Right lung (tissue), 10 donors: ENCODE measurements at places on chromosomes 11 and 22. TPM values are rescaled to one million over a fixed set of nuclear protein-coding genes. Genes with fewer than 3 reads are reported as not detected.

The KLHDC7B gene
- 0.05 TPM for polyA plus RNA-seq

The LRRC74B gene
- polyA plus RNA-seq = 2.4 TPM

DNA sequence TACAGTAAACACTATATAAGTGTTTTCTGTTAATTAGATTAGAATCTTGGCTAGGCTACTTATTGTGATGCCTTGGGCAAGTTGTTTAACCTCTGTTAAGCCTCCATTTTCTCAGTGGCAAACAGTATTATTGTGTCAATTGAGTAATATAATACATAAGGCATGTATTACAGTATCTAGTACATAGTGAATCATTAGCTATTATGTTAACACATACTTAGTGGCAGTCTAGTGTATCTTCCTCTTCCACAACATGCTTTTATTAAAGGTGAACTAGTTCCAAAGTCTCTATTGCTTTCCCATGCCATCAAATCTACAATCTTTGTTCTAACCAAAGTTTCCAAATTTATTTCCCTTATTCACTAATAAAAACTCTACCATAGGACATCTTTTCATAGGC lies 200.9 kb downstream of the SOX6 start:
- no peak for DNase-seq

GRCh38 chr11:134398644-134399292 lies 13.3 kb downstream of the B3GAT1 start:
- no peak for DNase-seq

DNA sequence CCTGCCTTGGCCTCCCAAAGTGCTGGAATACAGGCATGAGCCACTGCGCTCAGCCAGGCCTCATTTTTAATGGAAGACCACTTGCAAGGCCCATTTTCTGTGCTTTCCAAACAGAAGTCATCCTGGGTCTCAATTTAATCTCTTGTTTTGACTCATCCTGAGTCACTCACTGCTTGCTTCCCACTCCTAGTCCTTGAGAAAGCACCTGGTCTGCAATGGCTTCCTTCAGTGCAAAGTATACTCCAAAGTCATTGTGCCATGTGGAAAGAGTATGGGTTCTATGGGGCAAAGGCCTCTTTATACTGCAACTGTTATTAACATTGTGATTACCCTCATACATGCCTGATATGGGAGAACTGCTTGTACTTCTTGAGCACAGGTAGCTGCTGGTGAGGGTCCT lies 18.3 kb upstream of the SLC5A1 start:
- DNase-seq = no peak

- DNase-seq = no peak
These were observed 32.0 kb upstream of the CCDC134 start for GRCh38 chr22:41768430-41768829.

GRCh38 chr11:109892321-109892794 lies 200.8 kb upstream of the ZC3H12C start:
- no peak for DNase-seq

DNA sequence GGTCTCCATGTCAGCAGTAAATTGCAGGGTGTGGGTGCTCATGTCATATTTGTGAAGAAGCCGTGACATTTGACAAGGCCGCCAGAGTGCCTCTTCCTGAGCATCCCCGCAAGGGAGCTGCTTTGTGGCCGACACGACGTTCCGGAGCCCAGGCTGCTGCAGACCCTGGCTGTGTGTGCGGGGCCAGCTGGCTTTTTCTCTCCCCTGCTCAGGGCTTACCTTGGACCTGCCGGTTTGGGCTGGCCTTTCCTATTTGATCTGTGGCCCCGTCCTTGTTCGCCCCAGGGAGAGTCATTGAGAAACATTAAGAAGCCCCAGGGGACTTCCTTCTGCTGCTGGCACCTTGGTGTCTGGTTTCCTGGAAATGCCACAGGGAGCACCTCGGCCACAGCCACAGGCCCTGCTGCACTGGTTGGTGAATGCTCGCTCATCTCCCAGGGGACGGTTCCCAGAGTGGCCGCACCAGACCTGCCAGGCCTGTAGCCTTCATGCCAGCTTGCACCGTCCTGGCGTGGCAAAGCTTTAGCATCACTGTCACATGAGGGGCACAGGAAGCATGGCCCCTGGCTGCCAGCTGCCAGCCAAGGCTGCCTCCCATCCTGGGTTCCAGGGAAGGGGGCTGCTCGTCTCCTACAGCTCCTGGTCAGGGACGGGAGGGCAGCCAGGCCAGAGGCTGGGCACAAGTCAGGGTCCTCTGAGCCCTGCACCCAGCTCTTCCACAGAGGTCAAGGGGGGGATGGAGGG lies 5.4 kb downstream of the GRK2 start:
- no peak for DNase-seq

GRCh38 chr22:45585437-45585755 lies 82.7 kb downstream of the FBLN1 start:
- no peak for DNase-seq

GRCh38 chr11:62337303-62338181 lies at the start of gene ASRGL1:
ASRGL1 (plus strand) TSS chr11:62337448; CDS start chr11:62337978, 530 bp downstream.
- DNase-seq = peak; percentile 47

The FXYD2 gene
- polyA plus RNA-seq = 6.4 TPM
